NCI-H2081 (cell line): ENCODE measurements at places on chromosomes 3 and 15.

DNA sequence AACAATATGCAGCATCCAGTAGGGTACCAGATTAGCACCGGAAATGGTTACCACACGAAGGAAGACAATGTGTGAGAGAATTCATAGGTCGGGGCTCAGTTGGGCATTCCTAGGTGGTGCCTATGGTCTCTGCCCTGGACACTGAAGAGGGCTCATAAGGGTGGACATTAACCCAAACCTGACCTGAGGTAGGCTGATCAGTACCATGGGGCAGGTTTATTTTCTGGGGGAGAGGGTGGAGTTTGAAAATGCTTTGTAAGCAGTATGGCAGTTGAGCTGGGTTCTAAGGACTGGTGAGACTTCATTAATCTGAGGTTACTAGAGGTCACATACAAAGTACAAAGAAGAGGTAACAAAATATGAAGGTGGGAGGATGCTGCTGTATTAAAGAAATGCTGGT is 68.4 kb downstream of the RPL22L1 start:
- DNase-seq, result no peak

DNA sequence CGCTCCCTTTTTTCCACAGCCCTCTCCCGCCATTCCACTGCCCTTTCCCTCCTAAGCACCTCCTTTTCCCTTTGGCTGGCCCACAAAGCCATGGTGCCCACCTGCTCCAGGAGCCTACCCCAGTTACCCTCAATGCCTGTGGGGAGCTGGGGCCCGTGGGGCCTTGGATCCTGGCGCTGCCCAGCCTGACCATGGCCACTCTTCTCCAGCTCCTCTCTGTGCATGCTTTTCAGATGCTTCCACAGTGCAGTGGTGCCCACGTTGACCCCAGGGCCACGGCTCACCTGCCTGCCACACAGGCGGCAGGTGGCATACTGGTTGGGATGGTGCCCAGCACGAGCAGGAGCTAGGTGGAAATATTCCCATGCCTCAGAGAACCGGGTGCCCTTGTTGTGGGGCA is 1.5 kb downstream of the ZBED2 start:
- DNase-seq, result no peak

GRCh38 chr3:171457607-171458061 is 2.6 kb downstream of the TNIK start:
- no peak for DNase-seq

DNA sequence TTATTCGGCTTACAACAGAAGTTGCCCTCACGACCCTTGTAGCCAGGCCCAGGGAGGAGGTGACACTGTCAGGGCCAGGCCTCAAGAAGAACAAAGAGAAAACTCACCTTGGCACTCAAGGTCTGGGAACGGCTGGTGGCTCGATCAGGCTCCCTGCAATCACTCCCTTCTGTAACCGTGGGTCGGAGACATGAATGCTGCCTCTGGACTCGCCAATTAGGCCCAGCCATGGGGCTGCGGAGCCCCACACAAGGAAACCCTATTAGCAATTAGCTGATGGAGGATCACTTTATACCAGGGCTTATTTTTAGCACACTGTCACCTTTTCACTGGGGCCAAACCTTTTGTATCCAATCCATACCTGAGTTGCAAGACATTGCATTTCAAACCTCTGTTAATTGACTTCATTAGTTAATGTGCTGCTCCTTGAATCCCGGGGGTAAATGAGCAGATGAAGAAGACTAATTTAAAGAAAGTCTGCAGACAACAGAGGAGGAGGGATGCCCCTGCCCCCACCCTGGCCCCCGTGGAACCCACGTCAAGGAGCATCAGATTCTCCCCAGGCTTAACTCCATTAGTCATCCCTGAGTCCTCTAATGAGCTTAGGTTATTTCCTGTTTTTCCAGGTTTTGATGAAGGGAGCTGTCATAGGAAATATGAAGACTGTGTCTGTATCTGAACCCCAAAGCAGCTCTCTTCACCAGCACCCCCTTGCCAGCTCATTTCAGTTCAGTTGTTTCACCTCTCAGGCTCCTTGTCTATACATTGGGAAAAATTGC is 255.3 kb downstream of the RORA start:
- DNase-seq, result no peak

DNA sequence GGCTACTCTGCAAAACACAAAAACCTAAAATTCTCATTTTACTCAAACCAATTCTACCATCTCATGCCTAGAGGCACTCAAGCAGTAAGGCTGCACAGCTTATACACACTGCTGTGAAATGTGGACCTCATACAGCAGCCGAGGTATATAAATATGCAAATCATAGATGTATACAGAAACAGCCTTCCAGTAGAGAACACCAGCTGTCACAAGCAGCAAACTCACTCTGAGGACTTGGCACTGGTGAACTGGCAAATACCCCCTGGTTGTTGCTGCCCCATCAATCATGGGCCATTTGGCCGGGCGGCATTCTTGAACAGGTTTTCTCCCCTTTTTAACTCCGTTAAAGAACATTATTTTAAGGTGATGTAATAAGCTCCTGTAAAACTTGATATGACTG is 378.0 kb downstream of the LSAMP start:
- DNase-seq, result no peak

GRCh38 chr3:118713502-118714207 is 321.0 kb downstream of the IGSF11 start:
- DNase-seq, result no peak

DNA sequence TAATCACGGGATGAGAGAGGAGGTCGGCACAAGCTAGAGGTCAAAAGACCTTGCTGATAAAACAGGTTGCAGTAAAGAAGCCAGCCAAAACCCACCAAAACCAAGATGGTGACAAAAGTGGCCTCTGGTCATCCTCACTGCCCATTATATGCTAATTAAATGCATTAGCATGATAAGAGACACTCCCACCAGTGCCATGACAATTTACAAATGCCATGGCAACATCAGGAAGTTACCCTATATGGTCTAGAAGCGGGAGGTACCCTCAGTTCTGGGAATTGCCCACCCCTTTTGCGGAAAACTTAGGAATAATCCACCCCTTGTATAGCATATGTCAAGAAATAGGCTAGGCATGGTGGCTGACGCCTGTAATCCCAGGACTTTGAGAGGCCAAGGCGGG is 4.3 kb upstream of the ULK4 start:
- DNase-seq, result no peak

DNA sequence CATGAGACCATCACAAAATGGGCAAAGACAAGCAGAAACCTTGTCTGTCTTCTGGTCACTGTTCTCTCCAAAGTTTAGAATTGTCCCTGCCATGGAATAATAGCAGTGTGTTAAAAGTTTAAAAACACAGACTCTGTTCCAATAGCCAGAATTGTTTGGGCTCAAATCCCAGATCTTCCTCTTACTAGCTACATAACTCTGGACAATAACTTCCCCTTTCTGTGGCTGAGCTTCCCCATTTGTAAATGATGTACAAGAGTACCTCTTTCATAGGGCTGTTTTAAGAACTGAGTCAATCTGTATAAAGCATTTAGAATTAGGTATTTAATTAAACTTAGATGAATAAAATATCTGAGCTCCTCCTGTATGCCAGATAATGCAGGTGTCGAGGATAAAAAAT is 623.0 kb downstream of the NTRK3 start:
- no peak for DNase-seq

GRCh38 chr15:29857221-29857789 is 35.0 kb upstream of the TJP1 start:
- DNase-seq, result peak; percentile 9

GRCh38 chr3:46271209-46271745 is 29.0 kb downstream of the CCR3 start:
- no peak for DNase-seq

DNA sequence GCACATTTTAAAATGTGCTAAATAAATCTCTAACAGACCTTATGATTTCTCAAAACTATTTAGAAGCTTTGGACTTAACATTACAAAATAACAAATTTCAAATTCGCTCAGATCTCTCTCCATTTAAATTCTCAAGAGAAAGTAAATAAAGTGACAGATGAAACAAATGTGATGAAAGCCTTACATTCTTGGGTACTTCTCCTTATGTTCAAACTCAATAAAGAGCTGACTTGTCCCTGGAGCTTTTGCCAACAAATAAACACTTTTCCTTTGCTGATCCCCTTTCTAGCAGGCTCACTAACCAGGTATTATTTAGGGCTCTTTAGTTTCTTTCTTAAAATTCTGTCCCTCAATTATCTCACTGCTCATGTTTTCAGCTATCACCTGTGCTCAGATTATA is 259.1 kb upstream of the ARPP21 start:
- DNase-seq, result no peak

- DNase-seq, result no peak
Measured at GRCh38 chr3:64489361-64490044, 198.3 kb downstream of the ADAMTS9 start.

DNA sequence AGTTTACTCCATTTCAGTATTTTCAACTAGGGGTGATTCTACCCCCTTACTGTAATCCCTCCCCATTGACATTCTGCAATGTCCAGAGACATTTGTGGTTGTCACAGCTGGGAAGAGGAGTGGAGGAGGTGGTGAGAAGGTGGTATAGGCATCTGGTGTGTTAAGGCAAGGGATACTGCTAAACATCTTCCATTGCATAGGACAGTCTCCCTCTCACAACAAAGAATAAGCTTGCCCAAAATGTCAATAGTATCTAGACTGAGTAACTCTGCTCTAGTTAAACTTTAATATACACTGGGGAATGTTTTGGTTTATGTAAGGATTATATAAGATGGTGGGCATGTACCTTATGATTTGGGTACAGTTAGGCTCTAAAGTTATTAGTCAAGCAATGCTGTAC is 737.6 kb downstream of the ROBO1 start:
- DNase-seq, result no peak

GRCh38 chr15:59424616-59425015 is 13.4 kb upstream of the FAM81A start:
- DNase-seq, result no peak

DNA sequence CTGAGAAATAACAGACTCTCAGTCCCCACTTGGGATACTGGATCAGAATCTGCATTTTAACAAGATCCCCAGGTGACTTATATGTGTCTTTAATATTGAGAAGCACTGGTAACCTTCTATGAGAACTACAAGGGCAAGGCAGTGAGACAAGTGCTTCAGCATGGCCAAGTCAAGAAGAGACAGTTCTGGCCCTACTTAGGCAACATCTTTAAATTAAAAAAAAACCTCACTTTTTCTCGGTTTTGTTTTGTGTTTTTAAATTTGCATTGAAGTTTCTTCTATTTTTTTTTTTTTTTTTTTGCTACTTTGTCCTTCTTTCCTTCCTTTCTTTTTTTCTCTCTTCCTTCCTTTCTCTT is 42.5 kb upstream of the SPTSSB start:
- no peak for DNase-seq

GRCh38 chr15:71691458-71692417 is 118.6 kb upstream of the NR2E3 start:
- no peak for DNase-seq

- no peak for DNase-seq
Measured at GRCh38 chr3:62503516-62503915, 130.2 kb upstream of the FEZF2 start.

DNA sequence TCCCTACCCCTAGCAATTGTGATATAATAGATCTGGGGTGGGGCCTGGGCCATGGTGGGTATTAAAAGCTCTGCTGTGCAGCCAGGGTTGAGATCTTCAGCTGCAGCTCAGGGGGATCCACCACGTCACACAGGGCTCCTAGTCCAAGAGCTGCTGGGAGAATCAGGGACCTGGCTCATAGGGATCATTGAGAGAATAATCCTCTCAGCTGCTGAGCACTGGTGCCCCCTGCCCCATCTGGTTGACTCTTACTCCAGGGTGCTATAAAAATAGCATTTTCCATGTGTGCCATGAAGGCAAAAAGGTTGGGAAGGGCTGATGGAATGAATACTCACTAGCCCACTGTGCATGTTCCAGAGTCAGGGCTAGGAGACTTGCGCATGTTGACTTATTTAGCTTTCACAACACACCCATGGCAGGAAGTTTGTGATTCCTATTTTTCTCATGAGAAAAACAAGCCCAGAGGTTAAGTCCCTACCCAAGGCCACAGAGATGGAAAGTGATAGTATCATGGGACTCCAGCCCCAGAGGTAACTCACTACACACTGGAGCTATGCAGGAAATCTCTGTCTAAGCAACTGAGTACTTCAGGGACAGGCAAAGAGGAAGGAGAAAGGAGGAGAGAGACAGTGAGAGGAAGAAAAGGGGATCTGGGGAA is 94.6 kb upstream of the HERC1 start:
- DNase-seq, result no peak
